ENCODE measurements at places on chromosomes 11 and 22. TPM values are rescaled to one million over a fixed set of nuclear protein-coding genes. Genes with fewer than 3 reads are reported as not detected.

GRCh38 chr11:11217929-11218628 is 135.0 kb downstream of the CSNK2A3 start:
- DNase-seq: no peak

GRCh38 chr11:60566776-60567175 is 51.6 kb downstream of the MS4A13 start:
- DNase-seq: no peak

DNA sequence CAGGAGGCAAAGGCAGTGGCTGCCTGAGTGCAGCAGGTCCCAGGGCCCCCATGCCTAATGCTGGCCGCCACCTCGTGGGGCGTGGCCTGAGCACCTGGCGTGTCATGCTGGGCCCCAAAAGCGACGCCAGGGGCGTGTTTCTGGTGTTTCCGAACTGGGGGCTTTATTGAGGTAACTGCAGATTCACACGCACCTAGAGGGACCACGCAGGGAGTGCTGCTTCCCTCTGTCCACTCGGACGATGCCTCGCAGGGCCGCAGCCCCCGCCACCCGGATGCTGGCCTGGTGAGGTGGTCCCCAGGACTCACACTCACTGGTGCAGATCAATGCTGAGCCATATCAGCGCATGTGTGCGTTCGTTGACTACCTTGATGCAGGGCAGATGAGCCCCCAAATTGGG is 736.2 kb downstream of the BRD1 start:
- no peak for DNase-seq

ZNF70 gene
- total RNA-seq: 1.4 TPM

DNA sequence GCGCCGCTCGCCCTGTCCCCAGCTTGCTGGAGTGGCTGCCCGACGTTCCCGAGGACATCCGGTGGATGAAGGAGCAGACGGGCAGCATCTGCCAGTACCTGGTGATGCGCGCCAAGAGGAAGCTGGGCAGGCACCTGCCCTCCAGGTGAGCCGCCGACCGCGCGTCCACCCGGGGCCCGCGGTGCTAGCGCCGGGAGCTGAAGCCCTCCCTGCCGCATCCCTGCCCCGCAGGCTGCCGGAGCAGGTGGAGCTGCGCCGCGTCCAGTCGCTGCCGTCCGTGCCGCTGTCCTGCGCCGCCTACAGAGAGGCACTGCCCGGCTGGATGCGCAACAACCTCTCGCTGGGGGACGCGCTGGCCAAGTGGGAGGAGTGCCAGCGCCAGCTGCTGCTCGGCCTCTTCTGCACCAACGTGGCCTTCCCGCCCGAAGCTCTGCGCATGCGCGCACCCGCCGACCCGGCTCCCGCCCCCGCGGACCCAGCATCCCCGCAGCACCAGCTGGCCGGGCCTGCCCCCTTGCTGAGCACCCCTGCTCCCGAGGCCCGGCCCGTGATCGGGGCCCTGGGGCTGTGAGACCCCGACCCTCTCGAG is 3.3 kb upstream of the CRACR2B start:
- no peak for DNase-seq

MFRP gene
- total RNA-seq: not detected
